ENCODE measurements at places on chromosomes 5 and 9.

DNA sequence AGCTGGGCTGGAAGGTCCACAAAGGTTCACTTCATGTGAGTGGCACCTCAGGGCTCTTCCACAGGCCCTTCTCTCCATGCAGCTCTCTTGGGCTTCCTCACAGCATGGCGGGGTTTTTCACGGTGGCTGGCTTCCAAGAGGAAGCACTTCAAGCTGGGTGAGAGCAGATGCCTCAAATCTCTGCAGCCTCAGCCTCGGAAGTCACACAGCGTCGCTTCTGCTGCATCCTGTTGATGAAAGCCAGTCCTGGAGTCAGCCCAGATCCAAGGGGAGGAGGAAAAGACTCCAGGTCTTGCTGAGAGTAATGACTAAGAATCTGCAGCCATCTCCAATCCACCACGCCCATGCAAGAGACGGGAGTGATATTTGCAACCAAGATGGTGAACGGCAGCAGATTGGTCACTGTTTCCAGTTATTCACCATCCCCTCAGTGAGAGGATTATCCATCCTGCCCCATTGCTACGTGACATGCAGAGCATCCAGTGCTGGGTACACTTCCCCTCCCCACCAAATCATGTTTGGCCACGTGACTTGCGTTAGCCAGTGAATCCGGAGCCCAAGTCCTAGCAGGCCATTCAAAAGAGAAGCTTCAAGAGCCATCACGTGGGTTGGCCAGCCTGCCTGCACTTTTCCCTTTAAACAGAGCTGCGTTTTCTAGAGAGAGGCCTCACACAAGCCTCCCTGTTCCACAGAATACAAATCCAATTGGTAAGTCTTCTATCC is 173.9 kb downstream of the C9orf50 start:
- DNase-seq = no peak

DNA sequence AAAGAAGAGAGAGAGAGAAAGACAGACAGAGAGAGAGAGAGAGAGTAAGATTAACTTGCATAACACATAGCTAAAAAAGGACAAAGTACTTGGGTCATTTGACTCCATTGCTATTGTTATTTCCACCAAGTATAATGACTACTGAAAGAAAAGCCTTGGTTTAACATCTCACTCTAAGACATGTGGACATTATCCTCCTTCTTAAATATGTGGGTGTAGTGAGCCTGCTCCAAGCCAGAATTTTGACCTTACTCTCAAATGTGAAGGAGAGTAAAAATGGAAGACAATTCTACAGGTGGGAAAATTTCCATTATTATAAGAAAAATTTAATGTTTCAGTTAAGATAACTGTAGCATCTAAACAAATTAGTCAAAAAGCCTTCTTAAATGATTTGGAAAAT is 8.5 kb upstream of the MARCOL start:
- DNase-seq = no peak

DNA sequence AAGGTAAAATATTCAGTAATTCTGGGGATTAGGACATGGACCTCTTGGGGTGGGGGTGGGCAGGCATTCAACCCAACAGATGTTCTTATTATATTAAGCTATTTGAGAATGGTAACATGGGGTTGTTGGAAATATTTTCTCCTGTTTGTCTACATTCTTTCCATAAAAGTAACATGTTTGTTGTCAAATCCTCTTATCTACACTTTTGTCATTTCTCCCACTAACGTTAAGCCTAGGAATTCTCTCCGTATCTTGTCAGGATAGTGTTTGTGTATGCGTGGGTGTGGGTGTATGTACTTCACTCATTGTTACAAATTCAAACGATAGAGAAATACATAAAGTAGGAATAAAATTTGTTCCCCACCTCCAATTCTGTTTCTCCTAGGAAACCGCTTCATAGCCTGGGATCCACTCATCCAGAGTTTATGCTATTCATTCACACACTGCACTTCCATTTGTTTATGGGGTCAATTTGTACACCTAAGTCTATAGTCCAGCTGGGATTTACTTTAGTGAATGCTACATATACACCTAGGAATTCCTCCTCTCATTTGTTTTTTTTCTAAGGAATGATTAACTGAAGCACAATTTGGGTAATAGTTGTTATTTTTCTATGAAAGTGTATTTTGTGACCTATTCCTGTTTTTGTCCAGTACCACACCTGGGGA is 216.8 kb downstream of the DCP2 start:
- DNase-seq = no peak

- no peak for DNase-seq
These were observed 46.5 kb downstream of the GNA14 start for GRCh38 chr9:77601476-77602099.

GRCh38 chr5:60435808-60436207 is 264.2 kb downstream of the DEPDC1B start:
- no peak for DNase-seq

DNA sequence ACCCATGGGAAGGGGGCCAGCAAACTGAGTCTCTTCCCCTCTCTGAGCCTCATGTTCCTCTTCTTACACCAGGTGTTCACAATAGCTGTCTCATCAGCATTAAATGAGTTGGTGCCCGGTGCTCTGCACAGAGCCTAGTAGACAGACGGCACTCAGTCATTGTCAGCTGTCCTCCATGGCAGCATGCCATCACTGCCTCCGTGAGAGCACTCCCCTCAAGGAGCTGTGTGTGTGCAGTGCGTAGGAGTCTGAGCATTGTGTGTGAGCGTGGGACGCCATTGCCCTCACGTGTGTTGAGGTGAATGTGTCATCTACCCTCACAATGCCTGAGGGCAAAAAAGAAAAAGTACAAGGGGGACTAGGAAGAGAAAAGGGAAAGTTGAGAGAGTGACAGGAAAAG is 536.5 kb downstream of the CDK5RAP2 start:
- DNase-seq = no peak

GRCh38 chr9:136844761-136845464 is 2.6 kb downstream of the AJM1 start:
- no peak for DNase-seq

GRCh38 chr9:27565696-27566095 is 7.6 kb downstream of the C9orf72 start:
- DNase-seq = no peak

- DNase-seq = no peak
These were observed 316.6 kb upstream of the RIOK2 start for GRCh38 chr5:97499605-97500004.

GRCh38 chr5:93423300-93423699 is 157.7 kb downstream of the NR2F1-AS1 start:
- no peak for DNase-seq

- DNase-seq = no peak
These were observed 1929.5 kb upstream of the CDH9 start for GRCh38 chr5:28967848-28968247.

GRCh38 chr5:74164725-74165235 is 475.7 kb downstream of the ENC1 start:
- no peak for DNase-seq

DNA sequence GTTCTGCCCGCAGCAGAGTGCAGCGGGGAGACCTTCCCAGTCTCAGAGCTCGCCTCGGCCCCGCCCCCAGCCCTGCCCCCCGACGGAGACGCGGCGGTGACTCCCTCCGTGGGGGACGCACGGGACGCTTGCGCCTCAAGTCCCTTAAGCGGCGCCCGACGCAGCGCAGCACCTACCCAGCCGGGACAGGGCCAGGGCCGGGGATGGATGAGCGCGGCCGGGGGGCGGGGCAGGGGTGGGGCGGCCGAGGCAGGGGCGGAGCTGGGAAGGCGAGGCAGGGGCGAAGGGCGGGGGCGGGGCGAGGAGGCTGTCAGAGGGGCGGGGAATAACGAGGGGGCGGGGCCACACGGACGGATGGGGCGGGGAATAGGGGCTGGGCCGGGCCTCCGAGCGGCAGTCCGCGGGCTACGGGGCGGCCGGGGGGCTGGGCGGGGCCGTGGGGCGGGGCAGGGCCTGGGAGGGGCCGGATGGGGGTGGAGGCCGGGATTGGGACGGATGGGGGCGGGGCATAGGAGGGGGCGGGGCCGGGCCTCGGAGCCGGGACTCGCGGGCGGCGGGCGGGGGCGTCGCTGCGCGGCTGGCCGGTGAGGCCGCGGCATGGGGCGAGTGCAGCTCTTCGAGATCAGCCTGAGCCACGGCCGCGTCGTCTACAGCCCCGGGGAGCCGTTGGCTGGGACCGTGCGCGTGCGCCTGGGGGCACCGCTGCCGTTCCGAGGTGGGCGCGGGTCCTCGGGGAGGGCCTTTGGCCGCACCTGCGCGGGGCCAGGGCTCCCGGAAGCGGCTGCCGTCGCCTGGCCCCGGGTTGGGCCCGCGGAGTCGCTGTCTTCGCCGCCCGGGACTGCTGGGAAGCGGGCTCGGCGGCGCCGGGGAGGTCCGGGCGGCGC is at the start of gene ARRDC1:
ARRDC1 (plus strand) TSS at position 566 of the 884 bp plus-strand sequence; CDS start at position 598, 32 bp downstream.
- DNase-seq = peak; percentile 83

DNA sequence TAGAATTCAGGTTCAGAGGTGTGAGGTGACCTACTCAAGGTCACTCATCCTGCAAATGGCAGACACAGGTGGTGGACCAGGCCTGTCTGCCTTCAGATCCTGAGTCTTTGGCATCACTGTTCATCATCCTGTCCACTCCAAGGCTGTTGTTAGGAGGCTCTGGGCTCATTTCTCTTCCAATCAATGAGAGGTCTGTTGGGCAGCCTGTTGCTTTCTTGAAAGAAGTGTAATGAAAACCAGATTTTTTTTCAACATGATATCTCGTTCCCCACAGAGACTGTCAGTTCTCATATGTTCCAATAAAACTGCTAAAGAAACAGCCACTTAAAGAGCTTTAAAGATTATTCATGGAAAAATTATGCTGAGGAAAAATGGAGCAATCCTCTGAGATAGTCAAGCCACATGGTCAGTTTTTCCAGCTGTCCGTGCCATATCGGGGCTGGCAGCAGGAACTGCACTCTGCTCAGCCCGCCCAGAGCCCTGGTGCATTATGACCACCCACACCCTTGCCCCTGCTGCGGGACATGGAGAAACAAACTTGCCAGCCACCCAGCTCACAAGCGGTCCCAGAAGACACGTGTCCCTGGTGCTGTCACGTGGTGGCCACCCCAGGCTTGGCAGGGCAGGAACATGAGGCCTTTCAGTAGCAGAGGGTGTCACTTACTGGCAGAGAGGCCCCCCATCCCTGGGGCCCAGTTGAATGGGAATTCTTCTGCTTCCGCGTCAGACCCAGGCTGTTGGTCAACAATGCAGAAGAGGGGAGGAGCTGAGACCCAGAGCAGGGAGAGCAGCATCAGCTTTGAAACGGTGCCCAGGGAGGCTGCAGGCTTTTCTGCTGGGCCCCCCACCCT is 63.7 kb upstream of the ANGPTL2 start:
- DNase-seq = no peak

- DNase-seq = no peak
These were observed 297.9 kb downstream of the TLE1 start for GRCh38 chr9:81391457-81391825.
